ENCODE measurements at places on chromosomes 3 and 15. TPM values are rescaled to one million over a fixed set of nuclear protein-coding genes. Genes with fewer than 3 reads are reported as not detected.

PXYLP1 gene
- 12.1 TPM for polyA plus RNA-seq

NSMCE3 gene
- polyA plus RNA-seq, result 5.5 TPM

DCLK3 gene
- not detected for polyA plus RNA-seq

THSD4 gene
- polyA plus RNA-seq, result 79.1 TPM

- H3K4me3 ChIP-seq, result peak overlapping the region; percentile 68
- no peaks in the 10 kb centered on the region for H3K27me3 ChIP-seq
- H3K4me1 ChIP-seq, result 0 out of 2 replicates have a peak, but pooled peaks cover 3% of the 10 kb centered on the region
- peak; percentile 64 for DNase-seq
Measured at GRCh38 chr3:142963234-142963515, 299 bp downstream of the PAQR9 start.

DNA sequence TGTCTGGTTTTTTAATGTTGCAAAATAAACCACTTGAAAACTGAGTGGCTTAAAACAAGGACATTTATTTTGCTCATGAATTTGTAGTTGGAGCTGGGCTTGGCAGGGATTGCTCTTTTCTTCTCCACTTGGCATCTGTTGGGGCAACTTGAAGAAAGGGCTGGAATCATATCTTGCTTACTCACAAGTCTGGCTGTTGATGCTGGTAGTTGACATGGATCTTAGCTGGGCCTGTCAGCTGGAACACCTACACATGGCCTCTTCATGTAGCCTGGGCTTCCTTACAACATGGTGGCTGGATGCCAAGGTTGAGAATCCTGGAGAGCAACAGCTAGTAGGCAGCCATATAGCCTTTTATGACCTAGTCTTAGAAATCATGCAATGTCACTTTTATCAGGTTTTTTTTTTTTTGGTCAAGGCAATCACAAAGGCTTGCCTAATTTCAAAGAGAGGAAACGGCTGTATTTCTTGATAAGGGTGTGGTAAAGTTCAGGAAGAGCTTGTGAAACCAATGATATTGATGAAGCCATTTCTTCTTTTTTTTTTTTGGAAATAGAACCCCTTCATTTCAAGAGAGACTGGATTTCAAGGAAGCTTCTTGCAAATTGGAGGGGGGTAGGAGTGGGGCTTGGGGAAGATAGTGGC lies 262.1 kb downstream of the IL20RB start:
- H3K27ac ChIP-seq, result no peak overlapping the region
- H3K27me3 ChIP-seq, result no peaks in the 10 kb centered on the region
- DNase-seq, result no peak
- H3K4me1 ChIP-seq, result no peaks in the 10 kb centered on the region

DNA sequence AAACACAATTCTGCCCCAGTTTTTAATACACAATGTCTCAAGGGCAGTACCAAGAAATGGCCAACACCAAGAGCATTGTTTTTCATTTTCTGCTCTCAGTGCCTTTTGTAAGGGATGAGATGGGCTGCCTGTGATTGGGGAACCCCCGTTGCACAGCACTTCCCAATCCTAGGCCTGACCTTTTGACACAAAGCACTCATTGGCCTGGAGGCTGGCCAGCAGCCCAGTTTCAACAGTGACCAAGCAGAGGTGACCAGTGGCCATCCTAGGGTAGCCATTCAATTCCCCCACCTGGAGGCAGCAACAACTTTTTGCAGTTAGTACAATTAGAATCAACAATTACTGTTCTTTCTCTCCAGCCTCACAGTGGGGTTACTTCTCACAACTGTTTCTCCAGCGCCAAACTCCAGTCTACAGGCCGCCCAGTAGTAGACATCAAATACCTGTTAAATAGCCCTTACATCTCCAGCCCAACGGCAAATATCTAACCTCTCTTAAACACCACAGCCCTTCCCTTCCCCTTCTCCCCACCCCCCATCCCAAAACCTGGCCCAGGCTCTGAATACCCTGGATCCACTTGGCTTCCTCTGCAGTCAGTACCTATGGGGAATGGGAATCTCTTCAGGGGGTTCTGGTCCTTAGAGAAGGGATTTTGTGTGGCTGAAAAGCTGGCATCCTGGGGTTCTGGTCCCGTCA lies 8.9 kb upstream of the LRRC2 start:
- no peaks in the 10 kb centered on the region for H3K36me3 ChIP-seq
- no peak for DNase-seq
- H3K27me3 ChIP-seq, result no peaks in the 10 kb centered on the region
- H3K4me3 ChIP-seq, result no peak overlapping the region

DNA sequence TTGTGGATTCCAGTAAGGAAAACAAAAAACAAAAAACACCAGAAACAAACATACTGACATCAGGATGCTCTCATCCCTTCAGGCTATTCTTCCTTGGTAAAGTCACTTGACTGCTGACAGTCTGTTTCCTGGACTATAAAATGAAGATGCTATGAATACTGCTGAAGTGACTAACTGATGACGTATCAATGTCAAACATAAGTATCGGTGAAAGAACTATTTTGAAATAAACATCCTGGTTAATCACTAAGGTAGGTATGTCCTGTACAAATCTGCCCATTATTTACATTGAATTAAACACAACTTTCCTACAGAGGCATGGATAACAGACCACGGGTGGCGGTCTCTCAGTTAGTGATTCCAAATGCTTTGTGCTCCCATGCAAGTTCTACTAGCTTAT lies 45.9 kb downstream of the CHAC1 start:
- no peak overlapping the region for H3K4me3 ChIP-seq
- H3K36me3 ChIP-seq, result peaks cover 38% of the 10 kb centered on the region

- no peaks in the 10 kb centered on the region for H3K4me1 ChIP-seq
- no peak overlapping the region for H3K27ac ChIP-seq
- DNase-seq, result no peak
- H3K4me3 ChIP-seq, result no peak overlapping the region
Measured at GRCh38 chr15:101010781-101011180, 91.6 kb downstream of the LRRK1 start.

- peaks cover 21% of the 10 kb centered on the region for H3K4me1 ChIP-seq
- no peak for DNase-seq
- H3K36me3 ChIP-seq, result no peaks in the 10 kb centered on the region
- no peaks in the 10 kb centered on the region for H3K27me3 ChIP-seq
- H3K27ac ChIP-seq, result no peak overlapping the region
Measured at GRCh38 chr3:100001526-100002270, 112.6 kb downstream of the FILIP1L start.

DNA sequence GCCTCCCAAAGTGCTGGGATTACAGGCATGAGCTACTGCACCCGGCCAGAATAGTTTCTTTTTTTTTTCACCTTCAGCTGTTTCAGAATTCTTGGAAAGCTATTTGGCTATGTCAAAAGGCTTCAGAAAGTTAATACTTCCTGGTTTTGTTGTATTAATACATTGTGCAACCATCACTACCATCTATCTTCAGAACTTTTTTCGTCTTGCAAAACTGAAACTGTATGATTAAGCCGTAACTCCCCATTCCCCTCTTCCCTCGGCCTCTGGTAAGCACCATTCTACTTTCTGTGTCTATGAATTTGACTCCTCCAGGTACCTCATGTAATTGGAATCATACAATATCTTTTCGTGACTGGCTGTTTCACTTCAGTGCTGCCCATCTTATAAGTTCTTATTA lies 5.2 kb upstream of the NOX5 start:
- H3K4me1 ChIP-seq, result no peaks in the 10 kb centered on the region
- no peaks in the 10 kb centered on the region for H3K36me3 ChIP-seq
- H3K27me3 ChIP-seq, result no peaks in the 10 kb centered on the region
- no peak for DNase-seq
- H3K4me3 ChIP-seq, result no peak overlapping the region

DNA sequence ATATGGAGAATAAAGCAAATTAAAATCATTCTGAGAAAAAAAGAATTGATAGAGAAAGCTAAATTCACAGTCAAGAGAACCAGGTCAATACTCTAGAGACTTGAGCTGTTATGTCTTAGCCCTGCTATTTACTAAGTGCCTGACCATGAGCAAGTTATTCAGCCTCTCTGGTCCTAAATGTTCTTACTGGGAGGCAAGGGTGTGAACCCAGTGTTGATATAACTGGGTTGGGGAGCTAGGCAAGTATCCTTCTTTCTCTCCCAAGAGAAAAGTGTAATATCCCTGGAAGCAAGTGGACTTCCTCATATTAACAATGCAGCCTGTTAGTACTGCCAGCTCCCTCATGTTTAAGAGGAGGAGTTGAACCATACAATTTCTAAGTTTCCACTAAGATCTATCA lies 488.9 kb upstream of the RASGRP1 start:
- DNase-seq, result no peak
- H3K27ac ChIP-seq, result no peak overlapping the region
- H3K27me3 ChIP-seq, result no peaks in the 10 kb centered on the region
- H3K36me3 ChIP-seq, result no peaks in the 10 kb centered on the region
- no peaks in the 10 kb centered on the region for H3K4me1 ChIP-seq

GRCh38 chr3:32865383-32865782 lies 47.6 kb downstream of the TRIM71 start:
- H3K27ac ChIP-seq, result no peak overlapping the region
- DNase-seq, result no peak
- no peak overlapping the region for H3K4me3 ChIP-seq
- no peaks in the 10 kb centered on the region for H3K4me1 ChIP-seq
- no peaks in the 10 kb centered on the region for H3K36me3 ChIP-seq
- no peaks in the 10 kb centered on the region for H3K27me3 ChIP-seq

Measured in SK-N-SH (cell line).